ENCODE measurements at places on chromosomes 2 and 18.

GRCh38 chr2:236745420-236746210 is 176.0 kb downstream of the ACKR3 start:
- DNase-seq = no peak

GRCh38 chr2:237931205-237931721 is 35.6 kb upstream of the UBE2F start:
- no peak for DNase-seq

DNA sequence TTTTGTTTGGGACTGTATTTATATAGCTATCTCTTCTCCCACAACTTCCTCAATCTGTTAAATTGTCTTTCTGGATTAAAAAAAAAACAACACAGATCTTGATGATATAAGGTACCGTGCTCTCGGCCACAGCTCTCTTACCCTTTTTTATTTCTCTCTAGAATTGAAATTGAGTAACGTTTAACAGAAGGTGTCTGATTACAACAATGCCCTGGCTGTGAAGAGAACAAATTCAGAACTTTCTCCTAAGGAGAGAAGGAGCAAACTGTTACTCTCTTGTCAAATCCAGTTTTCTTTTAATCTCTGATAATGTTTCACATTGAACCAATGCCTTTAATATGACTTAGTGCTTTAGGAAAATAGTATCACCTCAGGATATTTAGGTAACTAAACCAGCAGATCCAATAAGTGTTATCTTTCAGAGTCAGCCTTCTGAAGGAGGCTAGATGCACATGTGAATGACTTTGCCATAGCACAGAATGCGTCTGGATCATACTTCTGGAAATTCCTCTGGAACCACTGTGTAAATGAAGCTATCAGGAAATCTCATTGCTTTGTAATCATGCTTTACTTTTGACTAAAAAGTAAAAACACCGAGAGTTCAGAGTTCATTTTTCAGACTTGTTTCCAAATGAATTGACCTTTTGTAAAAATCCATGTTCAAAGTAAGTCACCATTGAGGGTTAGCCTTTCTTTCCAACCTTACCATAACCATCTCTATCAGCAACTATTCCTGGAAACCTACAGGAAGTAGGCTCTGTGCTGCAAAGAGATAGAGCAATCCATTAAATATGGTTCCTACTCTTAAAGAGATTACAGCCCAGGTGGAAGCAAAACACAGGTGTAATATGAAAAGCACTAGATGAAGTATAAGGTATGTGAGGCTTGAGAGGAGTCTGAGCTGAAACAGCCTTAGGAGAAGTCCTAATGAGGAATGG is 147.0 kb upstream of the OSR1 start:
- no peak for DNase-seq

DNA sequence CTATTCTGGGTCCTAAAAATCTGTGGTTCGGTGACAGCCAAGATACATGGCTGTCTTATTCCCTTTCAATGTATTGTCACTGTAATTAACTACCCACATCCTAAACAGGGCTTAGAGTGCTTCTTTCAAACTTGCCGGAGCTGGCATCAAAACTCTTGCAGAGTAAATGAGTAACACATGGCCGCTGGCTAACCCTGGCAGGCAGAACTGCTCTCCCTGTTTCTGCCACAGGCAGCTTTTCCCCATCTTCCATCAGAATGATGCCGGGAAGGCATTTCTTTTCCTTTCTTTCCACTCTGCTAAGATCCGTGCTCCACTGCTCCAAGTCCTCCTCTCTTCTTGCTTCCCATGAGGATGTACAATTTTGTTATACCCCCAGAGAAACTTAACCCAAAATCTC is 54.8 kb upstream of the PTPRM start:
- no peak for DNase-seq

GRCh38 chr2:178473931-178474330 is 4.5 kb downstream of the FKBP7 start:
- DNase-seq = no peak

DNA sequence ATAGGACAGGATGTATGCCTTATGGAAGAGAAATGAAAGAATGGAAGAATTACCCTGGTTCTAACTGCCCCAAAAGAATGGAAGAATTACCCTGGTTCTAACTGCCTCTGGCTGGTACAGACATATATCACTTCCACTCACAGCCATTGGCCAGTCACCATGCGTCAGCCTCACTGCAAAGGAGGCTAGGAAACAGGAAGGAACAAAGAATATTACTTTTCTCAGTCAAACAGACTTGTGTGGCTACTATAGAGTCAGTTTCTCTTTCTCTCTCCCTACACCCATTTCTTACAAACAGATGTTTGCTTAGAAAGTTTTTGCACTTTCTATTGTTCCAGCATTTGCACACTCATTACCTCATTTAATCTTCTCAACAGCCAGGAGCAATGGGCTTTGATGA is 1111.1 kb upstream of the KLHL29 start:
- no peak for DNase-seq

All from CD4-positive, alpha-beta T cell treated with Interleukin-4 for 4 hours (primary cell).